Ovary (tissue), 10 donors: ENCODE measurements at places on chromosomes 3 and 15. TPM values are rescaled to one million over a fixed set of nuclear protein-coding genes. Genes with fewer than 3 reads are reported as not detected.

The SNX4 gene
- 35.9 TPM for total RNA-seq

DNA sequence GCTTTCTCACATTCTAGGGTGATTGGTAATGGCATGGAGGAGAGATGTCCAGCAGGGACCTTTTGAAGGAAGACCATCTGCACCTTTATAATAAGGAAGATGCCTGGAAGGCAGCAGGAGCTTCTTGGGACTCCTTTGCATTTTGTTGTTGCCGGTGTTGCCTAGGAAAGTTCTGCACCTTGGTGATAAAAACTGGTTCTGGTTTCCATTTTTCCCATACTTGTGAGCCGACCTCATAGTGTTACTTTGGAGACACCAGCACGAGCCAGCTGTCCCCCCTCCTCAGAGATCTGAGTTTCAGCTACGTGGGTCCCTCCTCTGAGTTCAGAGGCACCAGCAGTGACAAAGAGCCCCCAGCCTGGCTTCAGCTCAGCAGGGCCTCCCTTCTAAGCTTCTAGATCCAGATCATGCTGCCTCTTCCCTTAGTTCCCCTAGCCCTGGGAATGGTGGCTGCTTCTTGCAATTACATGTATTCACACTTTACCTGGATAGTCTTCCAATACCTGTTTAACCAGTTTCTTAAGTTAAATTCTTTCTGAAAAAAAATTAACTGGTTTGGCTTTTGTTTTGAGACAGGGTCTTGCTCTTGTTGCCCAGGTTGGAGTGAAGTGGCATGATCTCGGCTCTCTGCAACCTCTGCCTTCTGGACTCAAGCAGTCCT, 18.0 kb upstream of the FSTL1 start:
- no peak for DNase-seq

- DNase-seq, result no peak
Observed at GRCh38 chr15:74062671-74063070, 19.7 kb downstream of the GOLGA6A start.

DNA sequence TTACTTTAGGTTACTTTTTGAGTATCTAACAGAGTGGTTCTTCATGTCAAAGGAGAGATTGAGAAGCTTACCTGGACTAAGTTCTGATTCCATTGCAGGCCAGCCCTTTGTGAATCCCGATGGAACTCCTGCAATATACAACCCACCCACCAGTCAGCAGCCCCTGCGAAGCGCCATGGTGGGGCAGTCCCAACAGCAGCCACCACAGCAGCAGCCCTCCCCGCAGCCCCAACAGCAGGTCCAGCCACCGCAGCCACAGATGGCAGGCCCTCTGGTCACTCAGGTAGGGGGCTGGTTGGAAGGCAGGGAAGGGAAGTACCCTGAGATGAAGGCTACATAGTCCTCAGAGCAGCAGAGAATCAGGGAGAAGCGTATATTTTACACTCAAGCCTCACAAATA, 97.8 kb downstream of the ARPP21 start:
- DNase-seq, result no peak
